ENCODE measurements at places on chromosomes 1 and 21.

GRCh38 chr1:47532921-47533792, 95.3 kb downstream of the FOXD2 start:
- DNase-seq = no peak

GRCh38 chr21:37370152-37371040, 3.8 kb downstream of the DYRK1A start:
- DNase-seq = no peak

- no peak for DNase-seq
Observed at GRCh38 chr21:42467140-42467983, 28.7 kb downstream of the RSPH1 start.

DNA sequence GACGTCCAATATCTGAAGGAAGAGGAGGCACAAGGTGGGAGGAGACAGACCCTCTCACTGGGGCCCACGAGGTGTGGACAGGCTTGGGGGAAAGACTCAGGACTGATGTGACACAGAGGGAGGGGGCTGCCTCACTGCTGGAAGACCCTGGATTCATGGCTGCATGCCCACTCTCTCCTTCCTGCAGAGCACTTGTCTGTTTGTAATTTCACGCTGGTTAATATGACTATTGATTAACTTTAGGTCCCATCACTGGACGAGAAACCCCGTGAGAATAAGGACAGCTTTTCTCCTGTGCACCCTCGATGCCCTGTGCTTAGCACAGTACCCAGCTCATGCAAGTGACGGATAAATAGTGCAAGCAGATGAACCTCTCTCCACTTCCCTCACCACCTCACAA, 35.1 kb downstream of the CACNA1S start:
- no peak for DNase-seq

DNA sequence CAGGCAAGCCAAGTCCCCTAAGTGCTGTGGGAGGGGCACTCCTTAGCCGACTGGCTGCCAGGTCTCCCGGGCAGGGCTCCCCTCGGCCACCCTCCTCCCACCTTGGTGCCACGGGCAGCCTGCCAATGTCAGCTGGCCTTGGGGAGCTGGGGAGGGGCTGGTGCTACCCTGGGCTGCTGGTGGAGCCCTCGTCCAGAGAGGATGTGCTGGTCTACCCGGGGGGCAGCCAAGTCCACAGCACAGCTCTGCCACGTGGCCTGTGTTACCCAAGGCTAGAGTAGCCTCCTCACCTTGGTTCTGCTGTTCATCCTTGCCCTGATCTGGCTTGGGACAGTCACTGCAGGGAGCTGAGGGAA, 42.9 kb downstream of the CRYAA start:
- no peak for DNase-seq

DNA sequence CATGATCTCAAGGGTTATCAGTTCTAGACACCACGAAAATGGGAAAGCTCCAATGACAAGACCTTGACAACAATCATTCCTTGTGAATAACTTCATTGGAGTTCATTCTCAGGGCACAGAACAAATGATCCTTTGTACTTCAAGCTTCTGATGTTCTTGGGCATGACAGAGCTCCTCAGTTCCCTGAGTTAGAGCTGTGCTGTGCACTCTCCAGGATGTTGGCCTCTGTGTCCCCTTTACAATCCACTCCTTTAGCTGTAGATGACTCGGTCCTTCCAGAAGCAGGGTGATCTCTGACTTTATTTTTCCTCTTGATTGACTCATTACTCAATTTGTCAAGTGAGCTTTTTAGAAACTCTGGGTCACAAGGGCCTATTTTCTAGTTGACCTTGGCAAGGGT, 3.9 kb upstream of the FAM78B start:
- no peak for DNase-seq
